ENCODE measurements at places on chromosomes 4 and X.

DNA sequence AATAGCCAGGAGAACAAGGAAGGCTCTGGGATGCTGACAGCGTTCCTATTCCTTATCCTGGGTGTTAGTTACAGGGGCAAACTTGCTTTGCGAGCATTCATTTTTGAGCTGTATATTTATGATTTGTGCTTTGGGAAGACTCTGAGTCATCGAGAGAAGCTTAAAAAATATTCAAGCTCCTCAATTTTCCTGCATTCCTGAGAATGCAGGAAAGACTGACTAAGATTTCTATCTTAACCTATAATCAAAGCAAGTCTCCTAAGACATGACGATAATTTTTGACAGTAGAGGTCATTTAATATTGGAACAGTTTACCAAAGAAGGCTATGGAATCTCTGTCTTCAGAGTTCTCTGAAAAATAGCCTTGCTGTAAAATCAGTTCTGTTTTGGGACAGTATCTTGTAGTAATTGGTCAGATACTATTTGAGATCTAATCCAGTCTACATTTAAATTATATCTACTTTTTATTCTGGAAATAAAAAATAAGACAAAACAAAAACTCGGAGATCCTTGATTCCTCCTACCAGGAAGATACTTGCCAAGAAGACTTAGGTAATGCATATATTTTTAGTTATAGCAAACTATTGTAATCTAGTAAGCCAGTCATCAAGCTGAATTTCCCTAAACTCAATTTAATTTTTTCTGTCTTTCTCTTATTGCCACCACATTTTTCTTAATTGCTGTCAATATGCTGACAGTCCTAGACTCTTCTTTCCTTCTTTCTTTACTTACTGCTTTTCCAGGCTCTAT is 31.7 kb downstream of the BBS12 start:
- DNase-seq: no peak

- DNase-seq: no peak
Measured at GRCh38 chr4:8191136-8191747, 7.8 kb upstream of the SH3TC1 start.

DNA sequence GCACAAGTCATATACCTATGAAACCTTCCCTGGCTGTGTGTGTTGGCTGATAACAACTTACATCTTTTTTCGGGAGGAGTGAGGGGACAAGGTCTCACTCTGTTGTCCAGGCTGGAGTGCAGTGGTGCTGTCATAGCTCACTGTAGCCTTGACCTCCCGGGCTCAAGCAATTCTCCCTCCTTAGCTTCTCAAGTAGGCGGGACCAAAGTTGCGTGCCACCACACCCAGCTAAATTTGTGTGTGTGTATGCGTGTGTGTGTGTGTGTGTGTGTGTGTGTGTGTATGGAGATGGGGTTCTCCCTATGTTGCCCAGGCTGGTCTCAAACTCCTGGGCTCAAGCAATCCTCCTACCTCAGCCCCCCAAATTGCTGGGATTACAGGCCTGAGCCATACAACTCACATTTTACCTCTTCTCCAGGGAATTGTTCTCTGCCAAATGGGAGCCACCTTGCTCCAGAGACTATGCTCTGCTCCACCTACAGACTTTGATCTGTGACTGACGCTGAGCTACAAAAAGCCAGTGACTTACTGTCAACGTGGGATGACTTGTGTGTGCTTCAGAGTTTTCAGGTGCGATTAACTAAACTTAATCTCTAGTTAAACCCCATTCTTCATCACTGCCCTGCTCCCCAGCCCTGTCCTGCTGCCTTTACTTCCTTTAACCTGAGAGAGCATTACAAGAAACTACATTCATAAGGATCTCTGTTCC is 2.0 kb upstream of the BEX4 start:
- no peak for DNase-seq

- no peak for DNase-seq
Measured at GRCh38 chr4:6893449-6894085, 16.1 kb upstream of the TBC1D14 start.

- DNase-seq: no peak
Measured at GRCh38 chr4:187387739-187388138, 607.8 kb upstream of the ZFP42 start.

GRCh38 chrX:24169211-24169610 is 19.7 kb downstream of the ZFX start:
- DNase-seq: no peak

DNA sequence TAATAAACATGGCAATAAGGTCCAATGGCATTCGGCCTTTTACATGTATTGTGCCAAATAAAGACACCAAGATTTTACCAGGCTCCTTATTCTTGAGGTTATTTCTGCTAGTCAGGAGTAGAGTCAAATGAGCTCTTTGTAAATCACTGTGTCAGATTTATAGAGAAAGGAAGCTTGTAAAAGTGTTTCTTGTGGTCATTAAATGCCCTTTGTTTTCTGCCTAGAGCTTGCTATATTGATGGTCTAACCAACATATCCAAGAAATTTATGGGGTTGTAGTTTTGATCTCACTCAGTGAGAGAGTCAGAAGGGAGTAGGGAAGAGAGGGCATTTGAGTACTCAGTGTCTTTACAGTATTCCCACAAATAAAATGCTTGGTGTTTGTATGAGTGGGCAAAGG is 86.2 kb upstream of the FRMPD4 start:
- DNase-seq: no peak

DNA sequence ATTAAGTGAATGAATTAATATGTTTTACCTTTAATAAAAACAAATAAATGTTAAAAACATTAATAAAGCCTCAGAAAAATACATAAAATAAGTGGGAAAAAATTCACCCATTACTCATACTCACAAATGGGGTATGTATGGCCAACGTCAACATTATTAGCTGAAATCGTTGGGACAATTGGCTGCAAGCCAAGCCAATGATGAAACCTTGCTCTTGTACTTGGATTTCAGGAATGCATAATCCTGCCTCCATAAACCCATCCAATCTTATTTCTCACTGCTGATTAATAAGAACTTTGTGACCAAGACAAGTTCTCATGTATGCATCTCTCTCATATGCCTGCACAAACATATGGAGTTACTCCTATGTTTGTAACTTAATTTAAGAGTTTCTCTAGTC is 35.3 kb upstream of the ADAMTS3 start:
- peak; percentile 0 for DNase-seq

GRCh38 chrX:48626401-48627298 is 29.4 kb downstream of the WDR13 start:
- no peak for DNase-seq

DNA sequence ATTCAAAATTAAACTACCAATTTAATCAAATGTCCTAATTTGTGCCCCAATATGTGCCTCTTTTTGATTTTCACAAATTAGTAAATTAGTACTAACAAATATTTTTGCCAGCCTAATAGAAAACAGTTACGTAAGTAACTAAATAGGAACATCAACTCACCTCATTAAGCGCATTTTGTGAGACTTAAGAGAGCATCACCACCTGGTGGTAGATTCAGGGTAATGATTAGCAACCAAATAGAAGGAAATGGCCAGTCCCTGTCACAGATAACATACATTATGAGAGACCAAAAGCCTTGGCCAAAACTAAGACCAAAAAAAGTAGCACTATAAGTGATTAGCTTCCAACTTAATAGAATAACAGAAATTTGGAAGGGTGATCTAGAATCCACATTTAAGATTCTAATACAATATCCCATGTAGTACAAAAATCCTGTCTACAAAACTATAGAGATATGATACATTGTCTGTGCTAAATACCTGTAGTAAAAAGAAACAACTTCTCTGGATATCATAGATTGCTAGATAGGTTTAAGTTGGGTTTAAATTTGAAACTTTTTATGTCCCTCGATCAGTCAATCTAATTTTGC is 46.7 kb downstream of the C4orf46 start:
- DNase-seq: peak; percentile 39

DNA sequence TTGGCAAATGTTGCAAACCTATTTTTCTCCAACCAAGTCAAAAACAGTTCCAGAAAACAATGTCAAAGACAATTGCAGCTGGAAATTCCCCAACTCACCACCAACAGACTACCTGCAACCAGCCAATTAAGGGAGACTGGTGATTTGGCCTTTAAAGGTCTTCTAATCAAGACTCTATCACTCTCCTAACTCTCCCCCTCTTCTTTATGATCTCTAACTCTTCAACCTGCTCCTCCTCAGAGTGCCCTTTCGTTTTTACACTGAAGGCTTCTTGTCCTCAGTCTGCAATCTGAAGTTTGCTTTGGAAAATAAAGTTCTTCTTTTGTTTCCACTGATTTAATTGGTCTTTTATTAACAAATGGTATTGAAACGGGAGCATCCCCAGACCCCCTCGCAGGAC is 203.9 kb downstream of the TECRL start:
- no peak for DNase-seq

DNA sequence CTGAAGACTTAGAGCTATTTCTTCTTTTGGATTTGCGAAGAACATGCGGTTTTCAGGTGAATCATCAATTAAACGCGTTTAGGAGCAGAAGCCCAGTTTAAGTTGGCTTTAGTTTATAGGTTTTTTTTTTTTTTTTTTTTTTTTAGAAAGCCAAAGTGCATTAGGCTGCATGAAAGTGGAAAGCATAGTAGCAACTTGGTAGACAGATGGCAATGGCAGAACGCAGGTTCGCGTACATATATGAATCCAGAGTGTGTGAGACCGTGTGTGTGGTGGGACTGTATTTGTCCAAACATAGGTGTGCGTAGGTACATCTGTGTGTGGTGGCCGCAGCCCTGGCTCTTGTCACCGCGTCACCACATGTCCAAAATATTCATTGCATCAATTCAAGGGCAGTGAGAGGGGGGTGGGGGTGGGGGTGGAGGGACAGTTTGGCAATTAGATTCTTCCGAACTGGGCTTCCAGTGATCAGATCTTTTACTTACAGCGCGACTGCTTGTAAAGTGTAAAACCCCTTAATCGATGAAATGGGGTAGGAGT is 901 bp downstream of the JADE1 start:
- peak; percentile 26 for DNase-seq

DNA sequence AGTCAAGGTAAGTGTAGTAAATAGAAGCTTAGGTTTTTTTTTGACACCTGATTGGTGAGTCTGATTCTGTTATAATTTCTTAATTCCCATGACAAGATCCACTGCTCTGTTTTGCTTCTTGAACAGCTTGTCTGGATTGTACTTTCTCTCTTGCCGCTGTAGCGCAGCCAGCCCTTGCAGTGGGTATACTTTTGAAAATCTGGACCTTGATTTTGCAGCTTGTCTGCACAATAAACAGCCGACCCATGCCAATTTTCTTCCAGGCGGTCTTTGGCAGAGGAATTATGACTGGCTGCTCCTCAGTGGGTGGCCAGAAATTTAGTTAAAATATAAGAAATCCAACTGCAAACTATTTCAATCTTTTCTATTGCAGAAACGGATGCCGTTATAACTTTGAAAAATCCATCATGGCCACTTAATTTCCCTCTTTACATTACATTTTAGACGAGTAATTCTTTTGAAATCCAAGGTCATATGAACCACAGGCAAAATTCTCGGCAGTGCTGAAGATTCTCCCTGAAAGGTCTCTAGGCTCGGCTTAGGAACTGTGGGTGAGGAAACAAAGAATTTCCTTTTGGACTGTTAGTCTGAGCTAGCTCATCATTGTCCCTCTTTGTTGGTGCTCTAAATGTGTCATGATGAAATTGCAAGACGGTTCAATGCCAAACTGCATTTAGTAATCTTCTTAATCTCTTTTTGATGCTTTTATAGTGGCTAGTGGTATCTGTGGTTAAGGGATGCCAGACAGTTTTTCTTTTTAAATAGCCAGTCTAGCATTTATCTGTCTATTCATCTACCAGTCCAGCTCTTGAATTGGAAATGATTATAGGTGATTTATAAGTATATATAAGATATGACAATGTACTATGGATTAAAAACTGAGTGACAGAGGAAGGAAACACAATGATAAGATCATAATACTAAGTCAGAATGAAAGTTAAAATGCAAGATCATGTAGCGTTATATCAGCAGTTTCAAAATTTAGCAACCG is 31.5 kb upstream of the PTTG2 start:
- no peak for DNase-seq

DNA sequence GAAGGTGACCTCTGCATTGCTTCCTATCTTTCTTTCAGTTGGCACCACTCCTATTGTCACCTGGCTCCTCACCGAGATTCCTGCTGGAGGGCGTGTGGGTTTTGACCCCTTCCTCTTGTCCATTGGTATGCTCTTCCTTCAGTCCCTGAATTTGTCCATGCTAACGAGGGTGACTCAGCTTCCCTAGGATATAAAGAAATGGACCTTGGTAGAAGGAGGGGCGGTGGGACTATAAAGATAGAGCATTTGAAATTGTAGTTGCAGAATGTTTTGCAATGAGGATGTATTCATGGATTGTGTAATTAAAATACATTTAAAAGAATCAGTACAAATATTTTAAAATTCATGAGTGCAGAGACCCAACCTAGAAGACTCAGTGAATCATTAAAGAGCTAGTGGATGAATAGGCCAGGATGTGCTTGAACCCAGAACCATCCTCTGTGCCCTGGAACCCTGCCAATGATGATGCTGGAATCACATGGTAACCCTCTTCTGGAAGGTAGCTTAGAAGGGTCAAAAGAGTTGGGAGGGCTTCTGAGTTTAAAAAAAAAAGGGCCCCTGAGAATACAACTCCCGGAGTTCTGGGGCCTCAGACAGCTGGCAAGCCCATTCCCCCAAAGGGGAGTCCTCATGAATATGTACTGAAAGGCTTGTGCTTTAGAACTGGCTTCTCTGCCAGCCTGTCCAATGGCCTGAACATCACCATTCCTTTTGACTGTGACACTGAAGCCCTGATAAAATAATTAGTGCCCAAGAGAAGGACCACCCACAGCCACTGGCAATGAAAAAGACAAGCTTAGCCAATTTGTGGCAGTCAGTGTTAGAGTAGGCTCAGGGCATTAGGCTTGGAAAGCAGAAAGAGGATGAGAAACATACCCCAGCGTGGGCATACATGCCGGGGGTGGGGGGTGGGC is 8.0 kb downstream of the XPNPEP2 start:
- no peak for DNase-seq

DNA sequence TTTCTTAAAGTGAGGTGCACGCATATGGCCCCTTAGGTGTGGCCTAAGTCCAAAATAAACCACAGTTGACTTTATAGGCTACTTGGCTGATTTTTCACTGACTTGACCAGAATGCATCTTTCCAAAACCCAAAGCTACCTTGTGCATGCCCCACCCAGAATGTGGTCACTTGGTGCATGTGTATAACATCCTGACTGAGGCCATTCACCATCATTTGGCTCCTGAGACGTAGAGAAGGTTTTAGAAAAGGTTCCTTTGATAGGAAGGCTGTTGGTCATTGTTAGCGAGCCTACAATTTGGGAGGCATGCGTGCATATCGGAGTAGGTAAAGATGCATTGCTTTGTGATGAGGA is 84.6 kb downstream of the PLAC1 start:
- no peak for DNase-seq

- no peak for DNase-seq
Measured at GRCh38 chr4:19259920-19260319, 991.8 kb upstream of the SLIT2 start.

GRCh38 chrX:25762656-25763055 is 375.5 kb upstream of the MAGEB18 start:
- DNase-seq: no peak

- DNase-seq: no peak
Measured at GRCh38 chr4:16641971-16642370, 256.5 kb downstream of the LDB2 start.

GRCh38 chr4:127781300-127782024 is 660 bp upstream of the HSPA4L start:
- peak; percentile 46 for DNase-seq

- peak; percentile 19 for DNase-seq
Measured at GRCh38 chr4:182179105-182179504, 64.1 kb upstream of the TENM3 start.
